NCI-H82 (cell line): ENCODE measurements at places on chromosomes 7 and 10.

DNA sequence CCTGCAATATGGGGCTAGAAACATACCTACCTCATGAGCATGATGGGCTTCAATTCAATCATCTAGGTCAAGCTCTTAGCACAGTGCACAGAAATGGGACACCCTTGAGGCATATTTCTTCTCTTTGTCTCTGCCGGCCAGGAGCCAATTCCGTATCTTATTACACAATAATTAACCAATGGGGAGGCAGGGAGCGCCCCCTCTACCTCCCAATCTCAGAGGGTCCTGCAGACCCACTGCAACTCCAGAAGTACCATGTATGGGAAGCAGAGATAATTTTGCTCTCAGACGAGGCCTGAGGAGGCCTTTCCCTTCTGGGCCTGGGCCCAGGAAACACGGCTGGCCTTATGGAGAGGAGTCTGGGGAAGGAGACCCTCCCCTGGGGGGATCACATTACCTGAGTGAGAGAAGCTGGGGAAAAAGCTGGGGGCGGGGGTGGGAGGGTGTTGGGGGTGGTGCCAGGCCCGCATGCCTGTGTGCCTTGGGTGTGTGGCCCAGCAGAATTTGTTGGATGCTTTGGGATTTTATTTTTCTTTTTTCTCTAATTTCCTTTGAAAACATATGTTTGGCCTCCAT, 155.5 kb downstream of the UBE2H start:
- peak; percentile 46 for DNase-seq

GRCh38 chr10:18719811-18720210, 60.6 kb downstream of the ARL5B start:
- DNase-seq, result no peak

DNA sequence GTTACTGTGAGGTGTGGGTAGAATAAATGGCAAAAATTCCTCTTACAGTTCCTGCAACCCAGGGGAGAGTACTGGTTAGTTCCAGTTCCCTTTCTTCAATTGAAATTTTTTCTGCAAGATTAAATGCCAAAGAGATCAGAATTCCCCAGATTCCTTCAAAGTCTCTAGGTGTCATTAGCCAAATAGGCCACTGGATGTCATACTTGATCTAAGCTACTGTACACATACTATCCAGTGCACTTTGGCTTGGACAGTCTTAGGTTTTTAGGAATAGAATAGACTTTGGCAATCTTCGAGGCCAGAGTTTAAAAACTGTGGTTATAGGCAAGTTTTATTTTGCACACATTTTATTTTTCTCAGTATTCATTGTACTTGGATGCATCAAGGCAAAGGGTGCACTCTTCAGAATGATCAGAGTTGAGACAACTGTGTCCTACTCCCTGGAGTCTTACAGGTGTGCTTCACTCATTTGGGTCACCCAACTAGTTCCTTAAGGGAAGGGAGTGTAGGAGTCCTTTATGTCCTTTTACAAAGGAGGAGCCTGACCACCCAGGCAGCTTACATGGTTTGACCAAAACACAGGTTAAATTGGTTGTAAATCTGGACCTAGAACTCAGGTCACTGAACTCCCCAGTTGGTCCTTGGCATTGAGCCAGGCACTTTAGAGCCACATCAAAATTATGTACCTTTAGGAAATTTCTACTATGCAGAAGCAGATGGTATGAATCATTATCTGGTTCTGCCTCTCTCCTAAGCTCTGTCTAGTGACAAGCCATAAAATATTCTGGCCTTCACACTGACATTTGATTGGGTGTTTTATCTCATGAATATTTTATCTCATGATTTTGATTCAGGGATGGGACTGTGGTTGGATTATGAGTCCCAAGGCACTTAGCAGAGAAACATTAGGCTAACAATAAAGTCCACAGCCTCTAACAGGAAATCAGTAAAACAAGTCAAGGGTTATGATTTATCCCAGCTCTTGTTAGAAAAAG, 49.5 kb downstream of the ASAH2B start:
- no peak for DNase-seq

DNA sequence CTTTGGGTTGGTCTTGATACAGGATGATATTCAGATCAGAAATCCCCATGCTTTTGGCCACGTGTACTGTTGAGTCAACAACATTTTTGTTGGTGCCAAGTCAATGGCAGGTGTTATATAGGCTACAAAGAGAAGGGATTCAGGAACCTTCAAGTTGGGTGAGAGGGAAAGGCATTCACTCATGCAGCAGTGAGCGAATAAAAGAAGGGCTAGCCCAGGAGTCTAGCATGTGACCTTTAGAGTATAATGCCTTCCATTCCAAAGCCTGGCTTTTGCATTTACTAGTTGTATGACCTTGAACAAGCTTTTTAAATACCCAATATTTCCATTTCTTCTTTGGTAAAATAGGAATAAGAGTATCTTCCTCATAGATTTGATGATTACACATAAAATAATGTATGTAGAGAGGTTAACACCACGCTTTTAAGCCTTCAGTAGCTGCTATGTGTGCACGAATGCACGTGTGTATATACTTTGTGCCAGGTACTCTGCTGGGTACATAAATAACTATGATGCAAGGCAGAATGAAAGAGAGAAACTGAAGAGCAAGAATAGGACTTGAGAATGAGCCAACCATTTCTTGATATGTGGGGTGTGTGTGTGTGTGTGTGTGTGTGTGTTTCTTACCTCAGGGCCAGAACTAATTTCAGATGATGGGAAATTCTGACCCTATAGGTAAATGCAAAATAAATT, 163.6 kb downstream of the PDE1C start:
- no peak for DNase-seq

- DNase-seq, result no peak
These were observed 576.5 kb downstream of the PTPRN2 start for GRCh38 chr7:158010961-158011693.

GRCh38 chr7:33601101-33601500, 304.2 kb upstream of the BMPER start:
- DNase-seq, result no peak
